Endothelial cell of umbilical vein (primary cell): ENCODE measurements at places on chromosomes 13 and 19. TPM values are rescaled to one million over a fixed set of nuclear protein-coding genes. Genes with fewer than 3 reads are reported as not detected.

RYR1 gene
- under 0.01 TPM in 1 of 2 replicates, not detected in the other for polyA plus RNA-seq

PEAK3 gene
- 0.03 TPM in 1 of 2 replicates, not detected in the other for polyA plus RNA-seq

THSD8 gene
- 2.6 TPM in 1 of 2 replicates, not detected in the other for polyA plus RNA-seq

DNA sequence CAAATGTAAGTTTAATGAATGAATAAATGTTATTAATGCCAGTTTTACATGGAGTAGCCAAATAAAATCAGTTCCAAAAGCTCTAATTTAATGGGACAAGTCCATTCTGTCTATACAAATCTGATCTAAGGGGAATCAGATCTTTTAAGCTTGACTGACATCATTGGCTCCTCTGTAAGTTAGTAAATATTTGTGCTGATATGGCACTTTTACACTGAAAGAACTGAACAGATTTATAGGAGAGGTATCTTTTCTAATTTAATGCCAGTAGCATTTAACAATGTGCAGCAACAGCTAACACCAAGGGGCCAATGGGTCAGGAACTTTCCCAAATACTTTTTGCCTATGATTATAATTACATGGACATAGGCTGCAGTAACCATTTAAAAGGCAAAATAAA lies 832.3 kb downstream of the PCDH17 start:
- no peak overlapping the region for H3K27ac ChIP-seq
- H3K4me3 ChIP-seq, result no peak overlapping the region
- no peaks in the 10 kb centered on the region for H3K27me3 ChIP-seq
- peaks cover 3% of the 10 kb centered on the region for H3K4me1 ChIP-seq
- no peaks in the 10 kb centered on the region for H3K36me3 ChIP-seq
- DNase-seq, result no peak

GRCh38 chr13:76894401-76895110 lies 8.4 kb upstream of the KCTD12 start:
- peak; percentile 11 for DNase-seq
- no peak overlapping the region for H3K27ac ChIP-seq
- no peaks in the 10 kb centered on the region for H3K36me3 ChIP-seq
- peaks cover 3% of the 10 kb centered on the region for H3K4me1 ChIP-seq
- no peaks in the 10 kb centered on the region for H3K27me3 ChIP-seq
- no peak overlapping the region for H3K4me3 ChIP-seq
